ENCODE measurements at places on chromosomes 7 and 10.

- peak; percentile 34 for DNase-seq
These were observed 9.9 kb downstream of the INPP5A start for GRCh38 chr10:132547421-132547861.

- DNase-seq, result no peak
These were observed 427.1 kb downstream of the TFEC start for GRCh38 chr7:115603416-115603815.

DNA sequence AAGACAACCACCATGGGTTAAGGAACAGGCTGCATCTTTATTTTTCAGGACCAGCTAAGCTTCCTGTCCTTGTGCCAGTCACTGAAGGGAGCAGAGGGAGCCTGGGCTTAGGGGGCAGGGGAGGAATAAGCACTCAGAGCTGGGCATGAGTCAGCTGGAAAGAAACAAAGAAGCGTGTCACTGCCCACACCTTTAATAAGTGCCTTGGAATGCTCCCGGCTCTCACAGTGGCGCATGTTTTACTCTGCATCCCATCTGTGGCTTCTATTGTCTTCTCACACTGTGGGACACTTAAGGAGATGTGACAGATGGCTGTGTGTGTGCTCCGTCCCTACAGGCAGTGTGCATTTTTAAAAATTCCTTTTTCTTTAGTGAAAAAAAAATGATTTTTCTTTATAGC lies 71.7 kb downstream of the MTURN start:
- no peak for DNase-seq

DNA sequence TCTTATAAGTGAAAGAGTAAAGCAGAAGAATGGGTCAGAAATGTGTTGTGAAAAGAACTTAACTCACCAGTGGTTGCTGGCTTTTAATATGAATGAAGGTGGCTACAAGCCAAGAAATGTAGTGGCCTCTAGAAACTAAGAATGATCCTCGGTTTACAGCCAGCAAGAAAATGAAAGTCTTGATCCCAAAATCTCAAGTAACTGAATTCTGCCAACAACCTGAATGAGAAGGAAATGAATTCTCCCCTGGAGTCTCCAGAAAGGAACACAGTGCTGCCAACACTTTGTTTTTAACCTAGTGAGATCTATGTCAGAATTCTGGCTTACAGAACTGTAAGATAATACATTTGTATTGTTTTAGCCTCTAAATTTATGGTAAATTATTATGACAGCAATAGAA lies 193.0 kb downstream of the FZD1 start:
- DNase-seq, result no peak

DNA sequence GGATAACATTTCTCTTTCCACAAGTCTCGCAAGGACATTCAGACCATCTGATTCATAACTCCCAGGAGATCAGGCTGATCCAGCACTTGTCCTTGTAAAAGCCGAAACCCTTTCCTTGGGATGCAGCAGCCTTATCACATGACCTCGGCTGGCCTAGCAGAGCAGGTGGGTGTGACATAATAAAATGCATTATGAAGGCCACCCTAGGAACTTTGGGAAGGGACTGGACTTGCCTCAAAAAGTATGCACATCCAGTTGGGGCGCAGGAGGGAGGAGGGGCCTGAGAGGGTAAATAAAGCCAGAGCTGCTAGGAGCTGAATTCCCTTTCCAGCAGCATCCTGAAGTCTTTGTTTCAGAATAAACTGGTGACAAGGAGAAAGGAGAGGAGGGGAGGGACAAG lies 260.8 kb downstream of the SNX13 start:
- DNase-seq, result no peak

DNA sequence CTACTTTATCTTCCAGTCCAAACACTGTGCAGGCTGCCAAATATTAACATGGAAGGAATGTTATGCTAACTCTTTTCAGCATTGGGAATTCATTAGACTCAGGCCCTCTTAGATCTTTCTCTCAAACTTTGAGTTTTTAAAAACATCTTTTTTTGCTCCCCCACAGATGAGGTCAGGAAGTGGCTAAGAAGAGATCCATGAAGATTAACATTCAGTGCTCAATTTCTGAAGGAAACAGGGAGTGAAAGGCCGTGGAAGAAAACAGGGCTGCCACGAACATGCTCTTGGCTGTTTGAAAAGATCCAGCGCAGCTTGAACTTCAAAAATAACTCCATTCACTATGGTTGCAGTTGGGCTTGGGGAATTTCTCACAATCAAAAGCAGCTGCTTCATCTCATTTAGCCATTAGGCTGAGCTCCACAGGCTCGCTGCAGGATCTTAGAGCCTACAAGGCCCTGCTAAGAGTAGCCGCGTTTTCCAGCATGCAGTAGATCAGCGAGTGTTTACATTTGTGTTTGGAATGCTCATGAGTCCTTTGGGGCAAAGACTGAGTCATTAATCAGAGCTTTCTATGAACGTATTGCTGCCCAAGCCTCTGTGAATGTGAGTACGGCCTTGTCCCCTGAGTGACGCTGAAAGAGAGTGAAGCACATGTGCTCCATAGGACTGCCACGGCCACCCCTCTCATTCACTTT lies 41.2 kb upstream of the TNS3 start:
- no peak for DNase-seq

DNA sequence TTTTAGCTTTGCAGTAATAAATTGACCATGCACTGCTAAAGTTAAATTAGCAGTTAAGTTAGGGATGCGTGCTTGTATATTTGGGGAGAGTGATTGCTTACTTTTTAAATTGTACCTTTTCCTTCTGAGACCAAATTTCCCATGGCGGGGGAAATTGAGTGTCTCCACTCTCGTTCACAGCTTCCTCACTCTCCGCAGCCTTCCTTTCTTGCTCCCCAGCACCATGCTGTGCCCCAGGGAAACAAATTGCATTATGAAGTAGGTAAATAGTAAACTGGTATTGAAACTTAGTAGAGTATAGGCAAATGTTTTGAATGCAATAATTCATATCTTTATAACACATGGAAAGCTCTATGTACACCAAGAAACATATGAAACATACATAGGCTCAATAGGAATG lies 85.4 kb downstream of the MALRD1 start:
- no peak for DNase-seq

DNA sequence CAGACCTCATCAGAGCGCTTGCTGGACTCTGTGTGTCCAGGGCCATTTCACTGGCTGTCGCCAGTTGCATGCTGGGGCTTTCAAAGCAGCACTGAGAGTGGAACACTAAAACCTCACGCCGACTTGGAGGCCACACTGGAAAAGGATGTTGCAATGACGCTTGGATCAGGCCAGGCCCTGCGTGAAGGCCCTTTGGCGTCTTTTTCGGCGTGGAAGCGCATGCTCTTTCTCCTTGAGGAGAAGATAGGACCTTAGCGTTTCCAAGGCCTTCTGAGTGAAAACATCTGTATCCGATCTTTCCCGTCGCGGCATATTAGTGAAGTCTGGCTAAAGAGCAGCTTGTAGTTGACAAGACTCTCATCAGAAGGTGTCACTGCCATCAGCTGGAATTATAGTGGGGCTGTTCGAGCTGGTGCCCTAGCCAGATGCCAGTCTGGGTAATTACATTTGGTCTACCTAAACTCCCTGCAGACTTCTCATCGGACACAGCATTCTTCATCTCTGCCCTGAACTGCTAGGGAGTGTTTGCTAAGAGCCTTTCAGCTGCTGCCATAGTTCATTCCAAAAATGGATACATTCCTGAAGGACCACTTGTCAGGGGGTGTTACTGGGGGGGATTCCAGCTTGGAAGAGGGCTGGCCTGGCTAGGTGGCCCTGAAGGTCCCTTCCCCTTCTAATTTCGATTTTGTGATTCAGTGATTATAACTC lies 167.7 kb upstream of the TCF7L2 start:
- no peak for DNase-seq

DNA sequence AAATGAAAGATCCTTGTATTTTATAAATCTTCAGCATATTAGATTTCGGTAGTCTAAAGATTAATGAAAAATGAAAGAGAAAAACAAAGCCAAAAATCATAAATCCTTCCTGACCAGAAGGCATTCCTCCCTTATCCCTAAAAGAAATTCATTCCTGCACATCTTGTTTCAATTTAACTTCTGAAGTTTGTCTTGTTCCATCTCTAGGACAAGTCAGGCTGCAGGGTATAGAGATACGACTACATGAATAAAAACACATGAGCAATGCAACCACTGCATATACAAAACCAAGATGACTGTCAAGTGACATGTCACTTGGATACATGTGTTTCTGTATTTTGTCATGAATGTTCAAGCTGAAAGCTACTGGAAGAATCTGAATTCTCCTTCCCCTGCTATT lies 214.9 kb downstream of the JAZF1 start:
- no peak for DNase-seq

- no peak for DNase-seq
These were observed 68.5 kb downstream of the INPP5A start for GRCh38 chr10:132606031-132606491.

GRCh38 chr7:85023066-85023712 lies 163.7 kb downstream of the SEMA3D start:
- DNase-seq, result peak; percentile 68

GRCh38 chr7:116468534-116468933 lies 31.0 kb upstream of the CAV2 start:
- no peak for DNase-seq

GRCh38 chr7:128443831-128444600 lies 11.7 kb upstream of the HILPDA start:
- DNase-seq, result no peak

GRCh38 chr10:88754287-88754686 lies 5.5 kb upstream of the LIPN start:
- DNase-seq, result no peak

DNA sequence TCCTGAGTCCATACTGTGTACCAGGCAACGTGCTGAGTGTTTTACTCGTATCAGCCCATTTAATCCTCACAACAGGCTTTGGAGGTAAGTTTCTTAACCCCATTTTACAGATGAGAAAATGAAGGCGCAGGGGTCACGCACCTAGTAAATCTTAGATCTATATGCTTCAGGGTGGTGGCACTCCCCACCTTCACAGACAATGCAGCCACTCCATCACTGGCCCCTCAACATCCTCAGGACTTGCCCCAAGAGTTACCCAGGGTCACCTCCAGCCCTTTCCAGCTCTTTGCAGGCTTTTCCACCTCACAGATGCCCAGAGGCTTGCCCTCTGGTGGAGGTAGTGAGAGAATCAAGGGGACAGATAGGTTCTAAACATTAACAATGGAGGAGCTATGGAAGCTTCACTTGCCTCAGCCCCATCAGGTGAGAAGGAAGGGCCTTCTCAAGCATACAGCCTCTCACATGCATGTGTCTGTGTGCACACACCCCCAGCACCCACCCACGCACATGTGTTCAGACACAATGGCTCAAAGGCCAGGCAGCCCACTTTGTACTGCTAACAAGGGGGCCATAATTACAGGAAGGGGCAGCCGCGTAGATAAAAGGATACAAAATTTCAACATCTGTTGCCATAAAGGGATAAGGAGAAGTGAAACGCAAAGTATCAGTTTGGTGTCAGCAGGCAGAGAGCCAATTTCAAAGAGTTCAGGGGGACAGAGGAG lies 29.1 kb downstream of the DPCD start:
- peak; percentile 27 for DNase-seq

DNA sequence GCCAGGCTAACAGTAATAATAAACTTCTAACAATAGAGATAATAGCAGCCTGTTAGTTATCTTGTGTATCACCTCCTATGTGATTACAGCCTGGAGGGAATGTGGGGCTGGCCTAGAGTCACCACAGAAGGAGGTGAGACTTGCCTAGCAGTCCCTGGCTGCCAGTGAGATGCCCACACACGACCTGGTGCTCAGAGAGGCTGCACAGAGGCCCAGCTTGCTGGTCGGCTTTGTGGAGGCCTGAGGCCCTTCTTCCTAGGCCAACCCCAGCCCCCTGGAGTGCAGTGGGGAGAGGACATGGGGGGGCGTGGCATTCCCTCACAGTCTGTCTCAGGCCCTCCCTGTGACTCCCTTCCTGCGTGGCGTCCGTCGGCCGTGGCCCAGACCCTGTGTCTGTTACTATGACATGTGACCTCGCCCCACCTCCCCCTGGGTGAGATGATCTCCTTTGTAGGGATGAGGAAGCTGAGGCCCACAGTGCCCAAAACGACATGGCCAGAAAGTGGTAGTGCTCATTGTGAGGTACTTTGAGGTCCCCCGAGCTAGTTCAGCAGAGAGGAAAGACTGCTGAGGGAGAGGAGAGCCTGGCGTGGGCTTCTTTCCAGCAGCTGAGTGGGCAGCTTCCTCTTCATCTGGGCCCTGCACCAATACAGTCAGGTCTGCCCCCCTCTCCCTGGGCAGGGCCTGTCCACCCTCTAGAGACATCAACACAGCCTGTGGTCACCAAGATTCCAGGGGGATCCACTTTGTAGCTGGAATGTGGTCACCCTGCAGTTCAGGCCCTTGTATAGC lies 29.7 kb downstream of the UNC5B start:
- DNase-seq, result peak; percentile 21

- peak; percentile 69 for DNase-seq
These were observed 133.6 kb downstream of the ZMIZ1 start for GRCh38 chr10:79202188-79203013.

DNA sequence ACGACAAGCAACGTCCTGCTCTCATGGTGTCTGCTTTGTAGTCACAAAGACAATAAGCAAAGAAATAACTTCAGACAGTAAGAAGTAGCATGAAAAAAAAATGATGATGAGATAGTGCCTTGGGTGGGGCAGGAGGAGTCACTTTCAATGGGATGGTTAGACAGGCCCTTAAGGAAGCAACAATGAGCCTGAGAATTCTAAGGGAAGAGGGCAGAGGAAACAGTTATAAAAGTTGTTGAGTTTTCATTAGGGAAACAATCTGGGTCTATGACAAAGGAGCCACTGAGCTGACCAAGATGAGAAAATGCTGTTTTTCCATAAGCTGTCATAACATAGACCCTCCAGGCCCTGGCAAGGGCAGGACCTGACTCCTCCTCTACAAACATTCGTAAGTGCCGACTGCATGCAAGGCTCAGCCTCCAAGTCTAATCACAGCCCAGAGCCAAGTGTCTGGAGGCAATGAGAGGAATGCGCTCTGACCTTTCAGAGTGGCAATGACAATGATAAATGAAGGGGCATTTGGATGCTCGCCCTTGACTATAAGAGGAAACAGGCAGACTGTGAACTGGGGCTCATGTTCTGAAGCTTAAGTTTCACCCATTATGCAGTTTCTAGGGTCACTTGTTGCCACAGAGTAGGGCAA lies 43.7 kb downstream of the PPP1R3C start:
- DNase-seq, result no peak

- DNase-seq, result no peak
These were observed 2.0 kb downstream of the GARS1 start for GRCh38 chr7:30596721-30597120.

DNA sequence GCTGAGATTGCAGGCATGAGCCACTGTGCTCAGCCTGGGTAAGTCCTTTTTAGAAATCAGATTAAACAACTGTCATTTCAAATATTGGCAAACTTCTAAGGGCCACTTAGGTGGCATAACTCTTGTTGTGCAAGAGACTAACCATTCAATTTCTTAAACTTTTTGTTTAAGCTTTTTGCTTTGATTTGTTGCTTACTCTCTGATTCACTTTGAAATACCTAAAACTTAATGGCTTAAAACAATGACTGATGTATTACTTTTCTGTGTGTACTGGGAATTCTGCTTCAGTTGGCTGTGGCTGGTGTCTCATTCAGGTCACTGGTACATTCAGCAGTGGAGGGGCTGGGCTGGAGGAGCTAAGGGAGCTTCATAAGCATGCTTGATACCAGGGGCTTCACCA lies 28.9 kb downstream of the ZNF25 start:
- DNase-seq, result no peak

All from suppressor macrophage treated with lipopolysaccharide for 4 hours (primary cell).